ENCODE measurements at places on chromosomes 7 and 10.

GRCh38 chr7:132234711-132235110 is 341.6 kb downstream of the PLXNA4 start:
- no peak for DNase-seq

DNA sequence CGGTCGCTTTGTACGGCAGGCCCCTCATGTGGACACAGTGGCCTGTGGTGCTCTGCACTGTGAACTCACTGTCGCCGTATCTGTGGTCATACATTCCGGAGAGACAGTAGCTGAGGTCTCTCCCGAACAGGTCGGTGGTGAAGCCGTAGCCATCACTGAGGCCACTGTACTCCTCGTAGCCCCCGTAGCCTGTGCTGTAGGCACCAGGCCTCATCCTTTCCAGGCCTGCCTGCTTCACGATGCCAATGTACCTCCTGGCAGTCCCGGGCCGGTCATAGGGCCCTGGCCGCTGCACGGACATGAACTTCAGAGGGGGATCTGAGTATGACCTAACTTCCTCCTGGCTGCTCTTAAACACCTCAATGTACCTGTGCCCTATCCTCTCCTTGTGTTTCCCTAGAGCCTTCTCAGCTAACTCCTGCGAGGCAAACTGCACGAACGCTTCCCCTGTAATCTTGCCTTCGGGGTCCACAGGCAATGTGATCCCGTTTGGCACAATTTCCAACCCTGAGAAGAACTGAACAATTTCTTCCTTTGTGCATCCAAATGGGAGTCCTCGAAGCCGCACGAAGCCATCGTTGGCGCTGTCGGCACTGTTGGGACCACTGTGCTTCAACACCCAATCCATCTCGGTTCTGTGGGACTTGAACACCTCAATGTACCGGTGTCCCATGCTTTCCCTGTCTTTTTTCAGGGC is 15.7 kb downstream of the FXYD4 start:
- DNase-seq = no peak

DNA sequence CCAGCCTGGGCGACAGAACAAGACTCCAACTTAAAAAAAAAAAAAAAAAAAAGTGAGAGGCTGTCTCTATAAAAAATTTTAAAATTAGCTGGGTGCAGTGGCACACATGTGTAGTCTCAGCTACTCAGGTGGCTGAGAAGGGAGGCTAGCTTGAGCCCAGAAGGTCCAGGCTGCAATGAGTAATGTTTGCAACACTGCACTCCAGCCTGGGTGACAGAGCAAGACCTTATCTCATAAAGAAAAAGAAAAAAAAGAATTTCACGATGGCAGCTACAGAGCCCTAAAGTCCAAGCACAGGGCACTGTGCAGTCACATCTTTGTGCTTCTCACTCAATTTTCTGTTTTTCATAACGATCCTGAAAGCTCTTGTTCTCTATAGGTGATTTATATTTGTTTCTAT is 209.5 kb upstream of the KCTD7 start:
- DNase-seq = no peak

- no peak for DNase-seq
Observed at GRCh38 chr7:99642027-99642426, 25.3 kb downstream of the ZSCAN25 start.

DNA sequence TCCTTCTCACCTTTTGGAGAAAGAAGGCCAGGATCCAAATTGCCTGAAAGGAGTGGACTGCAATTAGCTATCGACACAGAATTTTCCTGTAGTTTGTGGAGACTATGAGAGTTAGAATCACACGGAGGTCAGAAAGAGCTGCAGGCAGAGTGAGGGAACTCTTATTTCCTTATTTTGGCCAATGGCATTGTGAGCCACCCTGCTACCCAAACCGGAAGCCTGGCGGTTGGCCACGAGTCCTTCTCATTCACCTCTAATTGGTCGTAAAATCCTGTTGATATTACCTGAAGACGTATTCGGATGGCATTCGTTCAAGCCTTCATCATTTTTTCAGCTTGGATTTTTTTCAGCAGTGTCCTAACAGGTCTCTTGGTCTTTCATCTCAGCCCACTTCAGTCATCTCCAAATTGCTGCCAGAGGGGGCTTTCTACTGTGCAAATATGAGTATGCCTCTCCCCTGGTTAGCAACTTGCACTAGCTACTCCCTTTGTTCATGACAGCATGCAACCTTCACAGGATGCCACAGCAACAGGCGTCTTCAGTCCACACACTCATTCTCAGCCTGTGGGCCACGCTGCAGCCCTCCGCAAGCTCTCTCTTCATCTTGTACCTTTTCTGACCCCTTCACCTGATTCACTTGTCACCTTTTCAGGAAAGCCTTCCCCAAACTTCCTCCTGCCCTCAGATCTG is 66.9 kb downstream of the GATA3 start:
- DNase-seq = no peak

- no peak for DNase-seq
Observed at GRCh38 chr7:11620406-11621253, 211.4 kb downstream of the THSD7A start.

Data from memory B cell (primary cell).